ENCODE measurements at places on chromosomes 6 and 20.

- no peak for DNase-seq
These were observed 49.1 kb downstream of the SYNDIG1 start for GRCh38 chr20:24518515-24518914.

GRCh38 chr6:25341203-25341552 is 62.0 kb downstream of the CARMIL1 start:
- no peak for DNase-seq

DNA sequence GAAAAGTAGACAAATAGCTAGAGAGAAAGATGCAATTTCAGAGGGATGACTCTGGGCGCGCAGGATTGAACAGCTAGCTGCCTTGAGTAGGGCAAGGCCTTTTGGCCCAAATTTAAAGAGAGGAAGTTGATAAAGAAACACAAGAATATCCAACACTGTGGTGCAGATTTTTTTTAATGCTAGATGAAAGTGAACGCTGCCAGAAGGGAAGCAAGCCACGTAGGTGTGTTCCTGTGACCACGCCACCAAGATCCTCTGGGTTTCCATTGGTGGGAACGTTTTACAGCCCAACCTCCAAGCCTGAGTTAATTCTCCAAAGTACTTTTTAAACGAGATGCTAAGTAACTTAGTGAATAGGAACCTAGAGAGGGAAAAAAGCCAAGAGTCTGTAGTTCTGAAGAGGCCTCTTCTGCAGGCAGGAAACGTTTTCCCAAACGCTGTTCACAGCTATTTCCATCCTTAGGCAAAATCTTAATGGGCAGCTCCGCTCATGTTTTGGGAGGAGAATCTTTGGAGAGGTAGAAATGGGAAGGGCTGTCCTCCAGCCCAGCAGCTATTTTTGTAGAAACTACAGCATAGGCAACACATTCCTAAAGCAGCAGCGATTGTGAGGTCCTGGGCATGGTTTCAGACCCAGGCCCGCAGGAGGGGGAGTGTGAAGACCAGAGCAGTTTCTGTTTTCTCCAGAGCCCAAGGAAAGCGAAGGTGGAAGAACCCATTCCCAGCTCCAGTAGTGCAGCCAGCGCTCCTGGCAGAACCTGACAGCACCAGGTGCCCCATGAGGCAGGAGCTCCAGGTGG is 8.2 kb downstream of the LY86 start:
- DNase-seq: no peak

DNA sequence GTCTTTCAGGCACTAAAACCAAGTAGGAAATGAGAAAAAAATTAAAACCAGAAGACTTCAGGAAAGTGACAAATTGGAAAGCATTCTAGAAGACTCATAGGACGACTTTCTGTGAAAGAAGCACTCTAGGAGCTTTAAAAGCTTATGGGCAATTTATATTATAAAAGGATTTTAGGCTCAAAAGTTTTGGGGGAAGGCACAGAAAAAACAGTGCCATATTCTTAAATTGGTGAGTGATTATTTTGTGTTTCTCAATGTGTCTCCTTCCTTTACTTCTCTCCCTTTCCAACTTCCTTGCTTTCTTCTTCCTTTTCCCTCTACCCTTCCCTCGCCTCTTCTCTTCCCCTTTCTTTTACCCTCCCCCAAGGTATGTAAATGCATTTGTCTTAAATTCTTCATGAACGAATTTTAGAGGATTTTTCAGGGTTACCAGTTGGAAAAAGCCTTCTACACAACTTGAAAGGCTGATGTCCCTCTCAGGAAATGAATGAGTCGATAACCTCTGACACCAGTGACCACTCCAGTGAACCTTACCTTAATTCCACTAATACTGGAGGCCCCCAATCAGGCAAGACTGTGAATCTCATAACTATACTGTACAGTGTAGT is 2.6 kb upstream of the LIN28B start:
- DNase-seq: no peak

DNA sequence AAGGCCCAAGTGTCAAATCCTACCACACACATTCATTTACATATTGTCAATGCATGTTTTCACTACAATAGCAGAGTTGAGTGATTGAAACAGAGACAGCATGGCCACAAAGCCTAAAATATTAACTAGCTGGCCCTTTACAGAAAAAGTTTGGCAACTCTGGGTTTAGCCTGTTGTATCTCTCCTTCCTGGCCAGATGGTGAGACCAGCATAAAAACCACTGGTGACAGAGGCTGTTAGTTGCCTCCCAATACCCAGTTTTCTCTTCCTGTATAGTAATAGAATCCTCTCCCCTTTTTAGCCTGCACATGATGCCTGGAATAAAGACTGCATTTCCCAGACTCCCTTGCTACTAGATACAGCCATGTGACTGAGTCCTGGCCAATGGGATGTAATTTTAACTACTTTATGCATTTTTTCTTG is 100.0 kb upstream of the TAB2 start:
- DNase-seq: no peak

DNA sequence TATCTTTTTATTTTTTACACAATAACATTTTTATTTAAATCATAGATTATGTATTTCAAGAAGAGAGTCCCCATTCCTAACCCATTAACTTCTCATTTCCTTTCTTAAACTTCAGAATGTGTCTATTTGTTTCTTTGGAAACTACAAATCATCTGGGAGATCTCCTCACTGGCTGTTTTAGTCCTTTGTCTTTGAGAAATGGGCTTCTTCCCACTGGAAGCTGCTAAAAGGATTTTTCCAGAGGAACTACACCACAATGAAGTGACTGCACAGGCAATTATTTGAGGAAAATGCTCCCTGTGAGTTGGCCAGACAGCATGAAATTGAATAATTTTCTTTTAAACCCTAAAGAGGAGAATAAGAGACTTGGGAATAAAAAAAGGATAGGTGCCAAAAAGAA is 119.1 kb downstream of the TENT5A start:
- no peak for DNase-seq

- DNase-seq: no peak
These were observed 46.0 kb downstream of the STX7 start for GRCh38 chr6:132466952-132467351.

GRCh38 chr6:109121411-109121810 is 26.1 kb downstream of the CEP57L1 start:
- DNase-seq: no peak

DNA sequence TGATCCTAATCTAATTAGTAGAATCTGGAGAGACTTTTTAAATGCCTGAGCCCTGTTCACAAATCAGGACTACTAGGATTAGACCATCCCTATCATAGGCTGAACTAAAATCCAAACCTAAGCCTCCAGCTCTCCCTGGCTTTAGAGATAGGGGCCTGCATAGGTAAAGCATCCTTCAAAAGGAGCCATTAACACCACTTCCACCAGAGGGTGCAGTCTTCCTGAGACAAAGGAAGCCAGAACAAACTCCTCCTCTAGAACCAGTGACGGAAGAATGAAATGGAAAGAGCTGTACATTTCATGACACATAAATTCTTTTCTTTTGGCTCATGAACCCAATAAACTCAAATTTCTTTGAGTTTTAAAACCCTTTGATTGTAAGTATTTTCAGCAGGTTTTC is 291.2 kb upstream of the ADGRB3 start:
- no peak for DNase-seq

DNA sequence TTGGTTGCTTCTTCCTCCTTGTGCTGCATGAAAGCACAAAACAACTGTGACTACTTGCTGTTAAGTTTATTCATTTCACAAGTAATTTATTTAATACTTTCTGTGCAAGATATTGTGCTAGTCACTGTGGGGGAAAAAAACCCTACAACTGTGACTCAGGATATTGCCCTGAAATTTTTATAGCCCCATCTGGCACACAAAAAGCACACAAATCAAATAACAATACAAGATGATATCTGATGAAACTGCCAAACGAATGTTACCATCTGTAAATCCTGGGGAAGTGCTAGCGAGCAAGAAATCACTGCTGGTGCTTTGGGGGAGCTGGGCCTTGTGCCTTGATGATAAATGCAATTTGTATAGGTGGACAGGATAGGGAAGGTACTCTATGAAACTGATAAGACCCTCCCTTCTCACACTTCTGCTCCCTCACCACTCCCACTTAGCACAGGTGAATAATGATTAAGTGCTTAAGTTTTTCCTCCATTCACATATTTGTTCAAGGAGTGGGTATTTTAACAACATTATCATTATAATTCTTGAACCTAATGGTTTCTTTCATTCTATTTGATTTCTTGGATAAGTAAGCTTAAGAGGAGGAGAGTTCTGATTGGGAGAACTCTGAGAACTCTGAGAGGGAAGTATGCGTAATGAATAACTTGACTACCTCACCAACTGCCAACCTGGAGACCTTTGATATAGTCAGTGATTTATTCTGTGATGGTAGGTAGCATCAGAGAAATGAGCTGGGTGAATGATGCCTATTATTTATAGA is 115.3 kb downstream of the RTN4IP1 start:
- no peak for DNase-seq

GRCh38 chr20:44208165-44208564 is 2.4 kb downstream of the OSER1 start:
- DNase-seq: no peak

DNA sequence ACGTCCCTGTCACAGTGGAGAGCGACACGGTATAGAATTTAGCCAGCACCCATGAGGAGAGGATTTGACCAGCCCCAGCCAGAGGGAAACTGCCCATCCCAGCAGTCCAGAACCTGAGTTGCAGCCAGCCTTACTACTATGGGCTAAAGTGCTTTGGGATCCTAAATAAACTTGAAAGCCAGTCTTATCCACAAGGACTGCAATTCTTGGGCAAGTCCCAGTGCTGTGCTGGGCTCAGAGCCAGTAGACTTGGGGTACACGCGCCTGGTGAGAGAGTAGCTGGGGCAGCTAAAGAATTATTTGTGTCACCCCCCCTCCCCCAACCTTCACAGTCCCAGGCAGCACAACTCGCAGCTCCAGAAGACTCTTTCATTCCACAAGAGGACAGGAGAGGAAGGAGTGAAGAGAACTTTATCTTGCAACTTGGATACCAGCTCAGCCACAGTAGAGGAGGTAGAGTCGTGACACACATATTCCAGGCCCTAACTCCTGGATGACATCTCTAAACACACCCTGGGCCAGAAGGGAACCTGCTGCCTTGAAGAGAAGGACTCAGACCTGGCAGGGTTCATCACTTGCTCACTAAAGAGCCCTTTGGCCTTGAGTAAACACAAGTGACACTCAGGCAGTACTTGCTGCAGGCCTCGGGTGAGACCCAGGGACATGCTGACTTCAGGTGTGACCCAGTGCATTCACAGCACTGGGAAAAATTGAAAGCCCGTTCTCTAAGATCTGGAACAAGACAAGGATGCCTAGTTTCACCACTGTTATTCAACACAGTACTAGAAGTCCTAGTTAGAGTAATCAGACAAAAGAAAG is 100.3 kb downstream of the REV3L start:
- no peak for DNase-seq

GRCh38 chr20:46400828-46401477 is 5.5 kb downstream of the ELMO2 start:
- DNase-seq: no peak

- DNase-seq: no peak
These were observed 1125.2 kb upstream of the CITED2 start for GRCh38 chr6:140499607-140500006.

GRCh38 chr6:11681770-11682169 is 96.8 kb downstream of the ADTRP start:
- DNase-seq: no peak

DNA sequence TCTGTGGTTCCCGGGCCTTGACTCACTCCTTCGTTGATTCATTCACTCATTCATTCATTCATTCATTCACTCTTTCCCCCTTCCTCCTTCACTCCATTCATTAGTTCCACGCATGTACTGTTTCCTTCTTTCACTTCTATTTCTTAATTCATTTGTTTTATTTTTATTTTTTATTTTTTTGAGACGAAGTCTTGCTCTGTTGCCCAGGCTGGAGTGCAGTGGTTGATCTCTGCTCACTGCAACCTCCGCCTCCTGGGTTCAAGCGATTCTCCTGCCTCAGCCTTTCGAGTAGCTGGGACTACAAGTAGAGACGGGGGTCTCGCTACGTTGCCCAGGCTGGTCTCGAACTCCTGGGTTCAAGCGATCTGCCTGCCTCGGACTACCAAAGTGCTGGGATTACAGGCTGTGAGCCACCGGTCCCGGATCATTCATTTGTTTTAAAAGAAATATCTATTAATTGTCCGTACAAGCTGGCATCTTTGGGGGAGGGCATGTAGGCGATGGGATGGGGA is 427 bp upstream of the NFKBIE start:
- no peak for DNase-seq

GRCh38 chr6:148317739-148318138 is 24.9 kb upstream of the SASH1 start:
- DNase-seq: no peak

DNA sequence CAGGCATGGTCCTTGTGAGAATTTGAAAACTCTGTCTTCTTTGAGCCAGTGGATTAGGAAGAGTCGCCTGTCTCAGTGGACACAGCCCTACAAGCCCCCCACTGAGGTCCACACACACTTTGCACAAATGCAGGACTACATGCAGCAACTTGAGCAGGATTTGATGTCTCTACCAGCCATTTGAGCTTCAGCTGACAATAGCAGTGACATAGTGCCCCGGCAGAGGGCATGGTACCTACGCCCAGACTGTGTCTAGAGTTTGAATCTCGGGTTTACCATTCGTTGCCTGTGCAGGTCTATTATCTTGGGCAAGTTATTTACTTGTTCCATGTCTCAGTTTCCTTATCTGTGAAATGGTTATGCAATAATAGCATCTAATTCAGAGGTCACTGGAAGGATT is 580.1 kb downstream of the TFAP2B start:
- DNase-seq: no peak

DNA sequence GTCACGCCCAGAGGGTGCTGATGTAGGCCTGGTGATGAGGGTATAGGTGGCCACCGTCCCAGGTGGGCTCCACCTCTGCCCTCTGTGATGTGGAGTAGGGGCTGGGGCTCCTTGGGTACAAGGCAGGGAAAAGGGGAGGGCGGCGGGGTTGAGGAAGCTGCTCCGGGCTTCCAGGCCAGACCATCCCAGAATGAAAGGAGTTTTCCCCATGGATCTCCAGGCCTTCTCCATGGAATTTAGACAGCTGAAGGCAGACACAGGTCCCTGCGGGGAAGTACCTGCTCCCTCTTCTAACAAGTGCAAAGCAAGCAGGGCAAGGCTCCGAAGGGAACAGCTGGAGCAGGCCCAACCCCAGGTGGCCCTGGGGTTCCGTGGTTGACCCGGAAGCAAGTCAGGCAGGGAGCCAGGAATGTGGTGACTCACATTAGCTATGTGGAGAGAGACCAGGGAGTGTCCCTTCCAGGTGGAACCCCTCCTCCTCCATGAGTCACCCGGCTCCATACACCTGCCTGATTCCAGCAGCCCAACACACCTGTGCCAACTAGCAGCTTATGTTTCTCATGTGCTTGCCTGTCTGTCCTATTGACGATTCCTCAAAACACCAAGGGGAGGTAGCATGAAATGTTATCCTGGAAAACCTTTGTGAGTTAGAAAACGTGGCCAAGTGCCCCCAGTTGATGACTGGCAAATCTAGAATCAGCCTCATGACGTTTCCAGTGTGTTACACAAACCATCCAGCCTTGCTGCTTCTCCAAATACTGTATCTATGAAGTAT is 59.7 kb upstream of the SNX9 start:
- DNase-seq: peak; percentile 39

GRCh38 chr20:48571949-48572847 is 255.6 kb downstream of the PREX1 start:
- DNase-seq: no peak

DNA sequence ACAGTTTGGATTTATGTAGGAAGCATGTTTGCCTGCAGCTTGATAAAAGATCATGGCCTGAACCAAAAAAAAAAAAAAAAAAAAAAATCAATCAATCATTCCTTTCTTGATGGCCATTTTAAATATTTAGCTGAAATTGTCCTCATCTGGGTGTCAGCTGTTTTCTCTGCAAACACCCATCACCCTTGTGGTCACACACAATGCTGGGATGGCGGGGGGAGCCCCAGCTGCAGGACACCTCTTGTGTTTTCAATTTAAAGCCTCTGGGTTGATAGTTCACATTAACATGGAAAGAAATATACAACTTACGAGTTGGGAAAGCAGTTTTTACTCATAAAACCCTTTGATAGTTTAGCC is 160.4 kb downstream of the ZFP64 start:
- DNase-seq: no peak

Measured in activated naive CD4-positive, alpha-beta T cell treated with anti-CD3 and anti-CD28 coated beads, Interleukin-2, amount 50 U/mL, for 16 hours (primary cell).